ENCODE measurements at places on chromosomes 2 and 18. TPM values are rescaled to one million over a fixed set of nuclear protein-coding genes. Genes with fewer than 3 reads are reported as not detected.

FAM237A gene
- not detected for total RNA-seq

ALPP gene
- total RNA-seq = not detected

LYPD6B gene
- 2.1 TPM for total RNA-seq

SNTG2 gene
- not detected for total RNA-seq

RSAD2 gene
- total RNA-seq = 0.30 TPM

GPR35 gene
- total RNA-seq = 0.30 TPM

PDCD1 gene
- total RNA-seq = not detected

OR6B2 gene
- total RNA-seq = not detected

FHOD3 gene
- total RNA-seq = 85.5 TPM

GAL3ST2 gene
- under 0.01 TPM for total RNA-seq

ABCG8 gene
- not detected for total RNA-seq

CRYGD gene
- total RNA-seq = not detected

DYNAP gene
- total RNA-seq = not detected

PTMA gene
- total RNA-seq = 665 TPM

TUBA4B gene
- not detected for total RNA-seq

FOXI3 gene
- total RNA-seq = not detected

GAD1 gene
- not detected for total RNA-seq

DNAJC10 gene
- 334 TPM for total RNA-seq

TLK1 gene
- total RNA-seq = 19.0 TPM

TLX2 gene
- total RNA-seq = not detected

ADRA2B gene
- total RNA-seq = not detected

RAB31 gene
- 64.1 TPM for total RNA-seq

NIFK gene
- total RNA-seq = 83.7 TPM

RAX gene
- total RNA-seq = not detected

EXOC6B gene
- total RNA-seq = 24.6 TPM

MAB21L4 gene
- not detected for total RNA-seq

FAM110C gene
- total RNA-seq = under 0.01 TPM

KCNE4 gene
- 12.5 TPM for total RNA-seq

CAVIN2 gene
- 6.2 TPM for total RNA-seq

FAM210A gene
- total RNA-seq = 38.9 TPM

POTEI gene
- total RNA-seq = not detected

EMILIN2 gene
- total RNA-seq = 2.4 TPM

MOCOS gene
- total RNA-seq = 11.3 TPM

ARHGAP15 gene
- not detected for total RNA-seq

WDR43 gene
- total RNA-seq = 103 TPM

KYNU gene
- 1.8 TPM for total RNA-seq

PLGLB1 gene
- total RNA-seq = 0.83 TPM

ST6GAL2 gene
- total RNA-seq = 12.9 TPM

TRMT61B gene
- total RNA-seq = 11.5 TPM

MPP4 gene
- total RNA-seq = 0.89 TPM

PRSS56 gene
- total RNA-seq = not detected

KLHL14 gene
- total RNA-seq = not detected

EVX2 gene
- total RNA-seq = not detected

TMEM163 gene
- not detected for total RNA-seq

MBP gene
- 7.7 TPM for total RNA-seq

DYSF gene
- 0.30 TPM for total RNA-seq

CAPN14 gene
- total RNA-seq = 0.14 TPM

SH3YL1 gene
- 53.7 TPM for total RNA-seq

EHBP1 gene
- total RNA-seq = 109 TPM

DLX1 gene
- total RNA-seq = 0.55 TPM

HK2 gene
- total RNA-seq = 62.4 TPM

THSD7B gene
- not detected for total RNA-seq

TFCP2L1 gene
- not detected for total RNA-seq

IL36G gene
- not detected for total RNA-seq

STAT4 gene
- total RNA-seq = 2.8 TPM

C2orf74 gene
- 10.1 TPM for total RNA-seq

HS6ST1 gene
- total RNA-seq = 19.9 TPM

OBSL1 gene
- total RNA-seq = 43.1 TPM

CMPK2 gene
- 0.59 TPM for total RNA-seq

EFR3B gene
- 1.4 TPM for total RNA-seq
